ENCODE measurements at places on chromosomes 7 and 10. TPM values are rescaled to one million over a fixed set of nuclear protein-coding genes. Genes with fewer than 3 reads are reported as not detected.

DNA sequence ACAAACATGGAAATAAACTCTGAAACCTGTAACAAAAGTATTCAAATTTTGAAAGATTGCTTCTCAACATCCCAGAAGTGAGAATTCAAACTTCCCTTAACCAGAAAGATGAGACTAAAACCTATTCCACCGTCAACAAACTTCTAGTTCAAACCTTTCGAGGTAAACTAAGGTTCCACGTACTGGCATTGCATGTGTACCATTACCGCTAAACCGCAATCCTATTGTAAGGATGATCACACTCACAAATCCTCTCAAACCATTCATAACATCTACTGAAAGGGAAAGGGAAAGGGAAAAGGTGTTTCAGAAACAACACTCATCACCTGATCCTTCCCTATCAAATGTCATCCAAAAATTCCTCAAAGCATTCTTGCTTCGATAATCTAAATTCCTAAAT lies 3.1 kb downstream of the SMURF1 start:
- no peak for DNase-seq

DNA sequence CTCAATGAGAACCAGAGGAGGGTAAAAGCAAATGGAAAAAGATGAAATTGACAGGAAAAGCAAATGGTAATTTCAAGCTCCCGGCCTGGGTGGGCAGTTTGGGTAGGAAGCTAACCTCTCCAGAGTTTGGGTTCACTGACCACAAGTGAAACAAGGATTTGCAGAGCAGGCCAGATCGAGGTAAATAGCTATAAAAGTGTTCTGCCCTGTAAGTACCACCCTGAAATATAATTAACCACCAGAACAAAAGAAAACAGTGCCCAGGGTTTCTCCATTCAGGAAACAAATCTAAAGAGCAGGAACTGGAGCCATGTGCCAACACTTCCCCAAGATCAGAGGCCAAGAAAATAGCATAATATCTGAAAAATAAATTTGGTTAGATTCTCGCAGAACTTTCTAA lies 276.7 kb upstream of the MEOX2 start:
- no peak for DNase-seq

- no peak for DNase-seq
Observed at GRCh38 chr7:157609516-157609915, 272.7 kb downstream of the DNAJB6 start.

Gene CLDN3
- total RNA-seq: not detected

Gene CFTR
- 0.22 TPM for total RNA-seq
